ENCODE measurements at places on chromosomes 4 and X.

GRCh38 chr4:148847544-148848255 is 405.5 kb upstream of the NR3C2 start:
- DNase-seq, result no peak

- no peak for DNase-seq
Observed at GRCh38 chrX:9884031-9884779, 83.0 kb upstream of the CLDN34 start.

DNA sequence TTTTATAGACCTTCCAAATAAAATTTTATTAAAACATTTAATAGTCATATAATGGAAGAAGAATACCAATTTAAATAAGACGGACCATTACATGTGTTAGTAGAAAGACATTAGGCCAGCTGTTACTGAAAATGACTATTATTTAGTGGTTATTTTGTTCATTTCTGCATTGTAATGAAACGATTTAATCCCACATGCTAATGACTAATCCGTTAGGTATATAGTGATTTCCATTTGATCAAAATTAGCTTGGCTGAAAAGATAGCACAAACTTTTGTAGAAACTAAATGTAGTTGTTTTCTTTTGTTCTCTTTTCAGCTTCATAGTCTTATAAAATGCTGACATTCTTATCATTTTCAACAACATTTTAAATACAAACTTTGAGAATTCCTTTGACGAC is 556.1 kb upstream of the TENM3 start:
- no peak for DNase-seq

DNA sequence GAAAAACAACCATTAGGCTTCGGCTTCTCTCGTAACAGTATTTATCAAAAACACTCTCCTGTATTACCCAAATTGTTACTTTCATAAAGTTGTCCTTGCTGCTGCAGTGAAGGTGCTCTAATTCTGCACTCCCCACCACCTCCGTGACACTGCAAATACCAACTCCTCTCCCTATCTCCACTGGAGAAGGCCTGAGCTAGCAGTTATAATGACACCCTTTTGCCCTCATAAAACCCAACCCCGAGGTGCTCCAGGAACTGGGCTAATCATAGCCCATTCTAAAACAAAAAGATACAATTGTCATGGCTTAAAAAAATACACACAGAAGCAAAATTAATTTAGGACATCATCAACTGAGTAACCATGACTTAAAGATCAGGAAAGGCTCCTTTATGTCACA is 59.2 kb downstream of the MAP7D2 start:
- DNase-seq, result no peak

All from spleen (tissue), 13 donors.